Effector memory CD4-positive, alpha-beta T cell (primary cell): ENCODE measurements at places on chromosomes 5 and 9.

- no peak for DNase-seq
Measured at GRCh38 chr5:33304601-33305000, 136.2 kb upstream of the TARS1 start.

- DNase-seq: no peak
Measured at GRCh38 chr9:79224672-79225433, 346.9 kb upstream of the TLE4 start.

- DNase-seq: no peak
Measured at GRCh38 chr5:143200781-143201398, 202.6 kb downstream of the NR3C1 start.

DNA sequence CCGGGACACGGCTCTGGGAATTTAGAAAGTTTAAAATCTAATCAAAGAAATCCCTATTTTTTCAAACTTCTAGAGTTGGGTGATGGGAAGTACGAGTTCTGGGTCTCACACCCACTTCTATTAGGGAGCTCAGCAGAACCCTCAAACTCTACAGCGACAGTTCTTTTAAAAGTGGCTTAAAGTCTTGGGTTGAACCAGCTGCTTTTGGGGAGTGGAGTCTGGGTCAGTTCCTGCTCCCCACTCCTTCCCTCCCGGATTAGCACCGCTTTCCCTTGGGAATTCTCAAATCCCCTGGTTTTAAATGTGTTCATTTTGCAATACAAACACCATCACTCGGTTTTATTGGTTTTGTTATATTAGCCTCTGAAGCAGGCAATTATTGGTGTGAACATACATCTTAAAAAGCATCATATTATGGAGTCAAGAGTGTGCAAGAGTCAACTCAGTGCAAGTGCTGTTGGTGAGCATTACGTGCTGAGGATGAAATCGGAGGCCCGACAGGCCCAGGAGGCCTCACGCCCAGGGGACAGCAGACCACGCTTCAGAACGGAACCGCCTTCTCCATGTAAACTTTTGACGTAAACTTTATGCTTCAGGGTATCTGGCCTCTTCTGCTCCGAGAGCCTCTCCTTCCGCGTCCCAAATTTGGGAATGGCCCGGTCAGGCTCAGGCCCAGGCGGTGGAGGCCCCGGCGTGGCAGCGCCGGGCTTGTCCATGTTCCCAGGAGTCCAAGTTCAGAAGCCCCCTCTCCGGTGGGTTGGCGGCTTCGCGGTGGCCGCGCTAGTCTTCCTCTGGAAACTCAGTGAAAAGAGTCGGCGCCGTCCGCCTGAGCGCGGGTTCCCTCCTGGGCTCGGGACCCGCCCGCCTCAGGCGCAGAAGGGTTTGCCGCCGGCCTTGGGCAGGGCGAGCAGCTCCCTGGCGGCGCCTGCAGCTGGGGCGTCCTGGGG, 5.3 kb downstream of the IRX4 start:
- no peak for DNase-seq

- DNase-seq: no peak
Measured at GRCh38 chr5:15737871-15738664, 238.1 kb downstream of the FBXL7 start.

DNA sequence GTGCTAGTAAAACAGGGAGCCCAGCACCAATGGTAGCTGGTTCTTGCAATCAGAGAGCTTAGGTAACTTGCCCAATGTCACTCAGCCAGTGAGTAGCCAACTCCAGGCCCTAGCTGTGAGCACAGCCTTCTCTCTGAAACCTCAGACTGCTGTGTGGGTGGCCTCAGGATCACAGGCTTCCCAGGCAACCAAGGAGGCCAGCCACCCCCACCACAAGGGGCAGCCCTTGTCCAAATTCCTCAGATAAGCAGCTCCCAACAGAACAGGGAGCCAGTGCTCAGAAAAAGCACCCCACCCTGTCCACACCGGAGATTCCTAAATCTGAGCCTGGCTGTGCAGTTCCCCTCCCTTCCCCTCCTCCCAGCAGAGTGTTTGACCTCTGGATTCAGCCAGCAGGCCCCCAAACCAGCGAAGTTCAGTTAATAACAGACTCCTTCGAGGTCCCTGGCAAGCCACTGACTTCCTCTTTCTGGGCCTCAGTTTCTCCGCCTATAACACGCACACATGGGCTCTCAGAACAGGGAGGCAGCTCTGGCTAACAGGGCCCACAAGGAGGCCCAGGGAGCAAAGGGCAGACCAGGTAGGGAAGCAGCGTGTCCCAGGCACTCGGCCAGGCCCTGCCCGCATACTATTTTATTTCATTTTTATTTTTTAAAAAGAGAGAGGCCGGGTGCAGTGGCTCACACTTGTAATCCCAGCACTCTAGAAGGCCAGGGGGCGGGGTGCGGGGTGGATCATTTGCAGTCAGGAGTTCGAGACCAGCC, 2.7 kb downstream of the EEIG1 start:
- DNase-seq: no peak

DNA sequence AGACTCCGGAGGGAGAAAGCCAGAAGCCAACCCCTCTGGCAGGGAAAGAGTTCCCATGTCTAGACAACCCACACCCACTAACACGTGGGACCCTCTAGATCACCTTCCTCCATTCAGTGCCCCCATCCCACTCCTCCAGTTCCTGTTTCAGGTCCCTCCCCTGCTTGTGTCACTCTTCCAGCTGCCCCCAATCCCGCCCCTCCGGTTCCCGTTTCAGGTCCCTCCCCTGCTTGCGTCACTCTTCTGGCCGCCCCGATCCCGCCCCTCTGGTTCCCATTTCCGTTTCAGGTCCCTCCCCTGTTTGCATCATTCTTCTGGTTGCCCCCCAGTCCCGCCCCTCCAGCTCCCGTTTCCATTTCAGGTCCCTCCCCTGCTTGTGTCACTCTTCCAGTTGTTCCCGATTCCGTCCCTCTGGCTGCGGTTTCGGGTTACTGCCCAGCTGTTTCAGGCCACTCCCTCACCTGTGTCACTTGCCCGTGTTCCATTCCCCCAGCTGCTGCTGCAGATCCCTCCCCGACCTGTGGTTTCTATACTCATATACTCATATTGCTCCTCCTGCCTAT, 64.8 kb upstream of the RANBP6 start:
- peak; percentile 65 for DNase-seq

GRCh38 chr5:145975001-145975360, 38.6 kb downstream of the SH3RF2 start:
- no peak for DNase-seq

DNA sequence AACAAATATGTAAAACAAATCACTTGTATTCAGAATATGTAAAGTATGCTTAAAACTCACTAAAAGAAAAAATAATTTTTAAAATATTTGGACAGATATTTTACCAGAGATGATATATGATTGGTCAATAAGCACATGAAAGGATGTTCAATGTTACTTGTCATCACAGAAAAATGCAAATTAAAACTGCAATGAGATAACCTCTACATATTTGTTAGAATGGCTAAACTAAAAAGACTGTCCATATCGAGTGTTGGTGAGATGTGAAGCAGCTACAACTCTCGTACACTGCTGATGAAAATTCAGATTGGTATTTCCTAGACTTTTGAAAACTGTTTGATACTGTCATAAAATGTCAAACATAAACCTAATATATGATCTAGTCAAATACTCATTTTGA, 685.1 kb downstream of the DTWD2 start:
- no peak for DNase-seq
